ENCODE measurements at places on chromosomes 11 and 22.

DNA sequence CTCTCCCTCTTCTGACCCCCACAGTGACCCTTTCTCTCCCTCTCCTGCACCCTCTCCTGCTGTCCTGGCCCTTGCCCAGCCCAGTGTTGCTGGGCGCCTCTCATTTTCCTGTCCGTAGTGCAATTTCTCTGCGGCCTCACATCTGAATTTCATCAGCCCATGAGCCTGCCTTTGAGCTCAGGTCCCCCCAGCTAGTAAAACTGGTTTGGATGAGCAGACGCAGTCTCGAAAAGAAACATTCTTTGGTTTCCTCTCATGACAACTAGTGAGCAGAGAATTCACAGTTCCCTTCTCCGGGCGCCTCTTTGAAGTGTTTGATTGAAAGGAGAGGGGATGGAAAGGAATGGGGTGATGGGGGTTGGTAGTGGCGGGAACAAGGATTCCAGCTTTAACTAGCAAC, 126.0 kb upstream of the CADM1 start:
- no peak for DNase-seq

DNA sequence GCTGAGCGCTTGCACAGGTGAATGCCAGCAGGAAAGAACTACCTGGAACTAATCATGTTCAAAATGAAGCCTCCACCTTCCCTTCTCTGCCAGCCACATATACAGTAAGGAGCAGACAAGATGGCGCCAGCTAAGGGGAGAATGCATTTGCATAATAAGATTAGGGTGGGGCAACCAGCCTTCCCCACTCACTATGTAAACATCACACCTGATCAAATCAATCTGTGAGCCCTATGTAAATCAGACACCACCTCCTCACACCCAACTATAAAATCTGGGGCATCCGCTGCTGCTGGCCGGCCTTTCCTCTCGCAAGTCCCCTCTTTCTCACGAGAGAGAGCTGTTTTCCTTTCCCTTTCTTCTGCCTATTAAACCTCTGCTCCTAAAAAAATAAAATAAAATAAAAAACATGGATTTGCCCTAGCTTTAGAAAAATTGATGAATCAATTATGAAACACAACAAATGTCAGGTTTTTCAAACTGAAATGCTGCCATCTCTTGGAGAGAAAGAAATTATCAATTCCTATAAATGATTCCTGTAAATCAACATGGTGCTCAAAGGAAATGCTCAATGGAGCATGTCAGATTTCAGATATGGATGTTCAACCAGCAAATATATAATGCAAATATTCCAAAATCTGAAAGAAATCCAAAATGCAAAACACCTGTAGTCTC, 108.9 kb downstream of the SGSM3 start:
- no peak for DNase-seq

- DNase-seq: no peak
Measured at GRCh38 chr11:78354408-78355308, 63.0 kb downstream of the GAB2 start.

- DNase-seq: no peak
Measured at GRCh38 chr11:90919332-90919731, 696.5 kb upstream of the CHORDC1 start.

- peak; percentile 13 for DNase-seq
Measured at GRCh38 chr22:41341990-41342389, 39.8 kb upstream of the TEF start.

- no peak for DNase-seq
Measured at GRCh38 chr11:35419184-35419829, at the start of gene SLC1A2. Gene SLC1A2, minus strand, starts transcription at chr11:35419558. Its CDS starts 592 bp downstream, at chr11:35418966.

DNA sequence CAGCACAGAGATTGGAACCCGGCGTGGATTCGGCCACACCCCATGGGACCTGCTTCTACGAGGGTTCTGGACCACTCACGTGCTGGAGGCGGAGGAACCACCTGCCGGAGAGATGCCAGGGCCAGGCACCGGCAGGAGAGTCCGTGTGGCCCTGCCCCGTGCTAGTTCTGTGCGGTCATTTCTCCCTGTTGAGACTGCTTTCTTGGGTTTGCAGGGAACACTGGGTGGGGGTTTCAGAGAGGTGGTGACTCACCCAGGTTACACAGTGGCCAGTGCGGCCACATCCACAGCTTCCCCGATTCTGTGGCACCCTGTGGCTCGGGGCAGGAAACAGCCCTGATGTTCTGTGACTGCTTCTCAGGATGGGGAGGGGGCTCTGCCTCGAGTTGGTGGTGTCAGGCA, 3.6 kb upstream of the PHLDA2 start:
- DNase-seq: no peak

DNA sequence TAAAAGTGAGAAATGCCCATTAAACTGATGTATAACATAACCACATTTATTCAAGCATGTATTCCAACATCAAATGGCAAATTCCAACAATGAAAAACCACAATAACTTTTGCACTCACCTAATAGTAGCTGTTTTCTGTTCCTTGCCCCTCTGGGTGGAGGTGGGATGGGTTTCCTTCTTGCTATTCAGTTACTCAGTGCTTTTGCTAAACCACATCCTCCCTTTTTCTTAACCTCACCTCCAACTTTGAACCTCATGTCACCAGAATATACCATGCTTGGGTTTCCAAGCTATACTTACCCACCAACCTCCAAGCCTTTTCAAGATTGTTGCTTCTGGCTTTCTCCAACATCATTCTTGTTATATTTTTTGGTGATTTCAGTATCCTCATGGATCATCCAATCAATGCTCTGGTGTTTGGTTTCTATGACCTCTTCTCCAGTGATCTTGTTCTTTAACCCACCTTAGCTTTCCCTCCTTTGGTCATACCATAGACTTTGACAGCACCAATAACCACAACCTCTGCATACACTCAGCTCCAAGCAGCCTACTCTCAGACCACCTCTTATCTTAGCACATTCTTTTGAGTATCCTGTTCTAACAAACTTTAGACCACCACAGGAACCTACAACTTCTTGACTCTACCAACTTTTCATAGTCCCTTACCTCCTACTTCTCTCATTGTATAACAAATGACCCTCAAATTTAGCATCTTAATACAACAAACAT, 3.2 kb upstream of the CCDC15 start:
- DNase-seq: no peak

All from GM12878 (cell line).